ENCODE measurements at places on chromosomes 5 and 9.

DNA sequence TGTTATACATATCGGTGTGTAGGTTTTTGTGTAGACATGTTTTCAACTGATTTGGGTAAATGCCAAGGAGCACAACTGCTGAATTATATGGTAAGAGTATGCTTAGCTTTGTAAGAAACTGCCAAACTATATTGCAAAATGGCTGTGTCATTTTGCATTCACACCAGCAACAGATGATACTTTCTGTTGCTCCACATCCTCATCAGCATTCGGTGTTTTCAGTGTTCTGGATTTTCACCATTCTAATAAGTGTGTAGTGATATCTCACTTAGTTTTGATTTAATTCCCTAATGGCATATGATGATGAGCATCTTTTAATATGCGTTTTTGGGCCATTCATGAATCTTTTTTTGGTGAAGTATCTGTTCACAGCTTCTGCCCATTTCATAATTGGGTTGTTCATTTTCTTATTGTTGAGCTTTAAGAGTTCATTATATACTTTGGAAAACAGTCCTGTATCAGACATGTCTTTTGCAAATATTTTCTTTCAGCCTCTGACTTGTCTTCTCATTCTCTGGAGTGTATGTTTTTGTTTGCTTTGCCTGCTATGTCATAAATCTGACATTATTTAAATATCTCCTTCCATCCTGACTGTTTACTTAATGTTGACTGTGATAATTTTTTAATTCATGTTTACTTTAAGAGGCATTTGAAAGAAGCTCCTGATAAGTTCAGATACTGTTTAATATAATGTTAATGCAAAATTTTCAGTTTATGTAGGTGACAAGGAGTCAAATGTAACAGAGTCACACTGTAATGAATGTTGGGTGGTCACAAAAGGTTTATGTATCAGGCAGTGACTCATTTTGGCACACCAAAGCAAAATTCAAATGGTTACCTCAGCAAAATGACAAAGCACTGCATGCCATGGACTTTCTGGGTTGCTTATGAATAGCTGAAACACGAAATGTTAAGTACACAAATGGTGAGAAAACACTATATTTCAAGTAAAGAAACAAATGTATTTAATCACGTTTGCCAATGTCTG, 181.1 kb upstream of the DAB2 start:
- no peak for DNase-seq

GRCh38 chr5:63916786-63917185, 45.5 kb downstream of the HTR1A start:
- no peak for DNase-seq

- DNase-seq, result no peak
Measured at GRCh38 chr9:84867186-84867585, 197.7 kb downstream of the NTRK2 start.

DNA sequence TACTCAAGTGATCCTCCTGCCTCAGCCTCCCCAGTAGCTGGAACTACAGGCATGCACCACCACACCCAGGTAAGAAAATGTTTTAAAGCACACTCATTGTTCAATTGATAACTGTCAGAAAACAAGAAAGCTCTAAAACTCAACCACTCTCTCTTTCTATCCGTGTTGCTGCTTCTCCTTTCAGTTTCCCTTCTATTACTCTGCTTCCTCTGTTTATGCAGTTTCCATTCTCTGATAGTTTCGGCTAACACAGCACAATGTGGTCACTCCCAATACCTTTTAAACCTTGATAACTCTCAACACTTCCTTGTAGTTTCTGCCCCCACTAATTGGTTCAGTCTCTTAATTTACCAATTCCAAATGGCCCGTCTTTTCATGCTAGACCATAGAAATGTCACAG, 59.2 kb upstream of the NR4A3 start:
- no peak for DNase-seq

GRCh38 chr5:45604092-45604491, 92.1 kb downstream of the HCN1 start:
- DNase-seq, result no peak

- DNase-seq, result no peak
Measured at GRCh38 chr9:109846776-109847175, 66.8 kb downstream of the PALM2AKAP2 start.

- DNase-seq, result peak; percentile 90
Measured at GRCh38 chr5:150143350-150144245, 12.0 kb downstream of the PDGFRB start.

- DNase-seq, result no peak
Measured at GRCh38 chr5:177194268-177194667, 60.7 kb downstream of the NSD1 start.

- no peak for DNase-seq
Measured at GRCh38 chr5:6599739-6600138, 33.1 kb downstream of the NSUN2 start.

DNA sequence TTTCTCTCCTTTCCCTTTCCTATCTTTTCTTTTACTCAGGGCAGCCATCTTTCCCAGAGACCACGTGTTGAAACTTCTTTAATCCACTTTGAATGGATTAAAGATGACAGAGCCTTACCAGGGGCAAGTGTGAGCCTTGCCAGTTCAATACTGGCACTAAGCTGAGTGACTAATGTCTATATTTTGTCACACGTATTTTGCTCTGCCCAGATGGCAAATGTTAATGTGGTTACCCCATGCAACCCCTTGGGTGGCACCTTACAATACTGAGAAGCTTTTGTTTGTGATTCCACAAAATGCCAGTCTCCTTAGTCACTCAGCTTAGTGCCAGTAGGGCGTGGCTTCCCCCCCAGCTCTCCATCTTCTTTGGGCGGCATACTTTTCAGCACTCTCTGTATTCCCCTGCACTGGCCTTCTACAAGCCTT, 24.8 kb downstream of the ANXA1 start:
- DNase-seq, result no peak

DNA sequence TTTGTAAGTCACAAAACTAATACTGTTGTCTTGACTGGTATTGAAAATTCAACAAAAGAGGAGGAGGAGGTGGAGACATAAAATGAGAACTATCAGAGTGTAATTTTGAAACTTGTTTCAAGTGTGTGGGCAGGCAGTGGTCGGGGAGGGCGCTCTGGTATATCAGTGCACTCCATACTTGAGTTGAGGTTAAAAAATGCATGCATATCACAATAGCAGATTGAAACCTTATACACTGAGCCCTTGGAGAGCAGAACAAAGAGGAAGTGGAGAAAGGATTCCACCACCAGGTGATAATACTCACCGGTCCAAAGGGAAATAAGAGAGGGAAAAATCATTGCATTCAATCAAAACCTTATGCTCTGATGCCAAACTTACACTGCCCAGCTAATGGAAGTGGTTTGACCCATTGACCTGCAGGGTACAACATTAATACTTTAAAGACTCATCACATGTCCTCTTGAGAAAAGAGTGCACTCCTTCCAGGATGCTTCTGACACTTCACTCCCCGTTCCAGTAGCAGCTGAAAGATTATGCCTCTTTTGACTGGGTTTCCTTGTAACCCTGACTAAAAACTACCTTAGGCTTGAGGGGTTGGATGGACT, 79.5 kb upstream of the FAM169A start:
- no peak for DNase-seq

DNA sequence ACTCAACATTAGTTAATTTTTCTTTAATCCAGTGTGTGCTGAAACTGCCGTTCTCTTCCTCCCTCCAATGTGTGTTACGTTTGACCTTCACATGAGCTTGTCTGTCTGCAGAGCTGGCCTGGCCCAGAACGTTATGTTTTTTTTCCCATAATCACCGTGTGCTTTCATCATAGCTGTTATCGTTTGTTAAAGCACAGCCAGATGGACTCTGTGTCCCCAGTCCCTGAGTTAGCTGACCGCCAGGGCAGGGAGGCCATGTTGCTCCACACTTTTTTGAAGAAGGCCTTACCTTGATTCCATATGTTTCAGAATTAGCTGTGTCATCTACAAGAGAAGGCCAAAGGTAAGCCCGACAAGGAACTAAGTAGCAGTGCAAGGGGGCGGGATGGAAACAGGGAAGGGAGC, 55.7 kb downstream of the HSD17B3 start:
- no peak for DNase-seq

DNA sequence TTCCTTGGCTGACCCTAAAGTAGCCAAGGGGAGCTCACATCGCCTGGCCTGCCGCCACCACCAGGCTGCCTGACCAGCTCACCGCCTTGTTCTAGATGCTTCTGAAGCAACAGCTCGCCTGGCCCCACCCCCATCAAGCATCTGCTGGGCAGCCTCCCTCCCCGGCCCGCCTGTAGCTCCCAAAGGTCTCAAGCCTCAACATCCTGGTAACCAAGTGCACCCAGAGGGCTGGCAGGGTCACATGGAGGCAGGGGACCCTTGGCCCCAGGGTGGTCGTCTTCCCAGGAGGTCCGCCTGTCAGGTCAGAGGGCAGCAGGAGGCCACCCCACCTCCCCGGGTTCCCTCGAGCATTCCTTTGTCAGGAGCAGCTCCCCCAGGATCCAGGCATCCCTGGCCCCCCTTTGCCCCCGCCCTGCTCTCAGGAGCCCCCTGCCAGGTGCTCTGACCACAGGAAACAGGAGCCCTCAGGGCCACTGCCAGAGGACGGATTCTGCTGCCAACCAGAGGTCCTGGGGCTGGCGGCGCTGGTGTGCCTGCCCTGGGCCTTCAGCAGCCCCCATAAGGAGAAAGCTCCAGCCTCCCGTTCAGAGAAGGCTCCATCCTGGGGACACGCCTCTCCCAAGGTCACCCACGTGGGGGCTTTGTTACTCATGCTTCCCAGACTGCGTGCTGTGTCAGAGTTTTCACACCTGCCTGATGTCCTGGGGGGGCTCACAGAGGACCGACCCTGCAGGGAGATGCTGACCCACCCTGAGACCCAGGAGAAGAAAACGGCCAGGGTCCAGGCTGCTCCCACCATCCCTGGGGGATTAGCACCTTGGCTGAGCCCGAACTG, 3.5 kb upstream of the LRRC14B start:
- peak; percentile 16 for DNase-seq

DNA sequence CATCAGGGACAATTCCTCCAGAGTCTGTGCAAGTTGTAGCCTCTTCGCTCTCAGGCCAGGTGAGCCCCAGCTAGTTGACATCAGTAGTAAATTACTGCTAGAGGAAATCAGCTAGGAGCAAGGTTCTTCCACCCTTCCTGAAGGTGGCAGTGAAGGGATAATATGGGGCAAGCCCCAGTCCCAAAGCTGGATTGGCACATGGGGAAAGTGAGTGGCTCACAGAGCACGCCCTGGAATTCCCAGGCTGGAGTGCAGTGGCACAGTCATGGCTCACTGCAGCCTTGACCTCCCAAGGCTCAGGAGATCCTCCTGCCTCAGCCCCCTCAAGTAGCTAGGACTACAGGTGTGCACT, 82.1 kb downstream of the CYFIP2 start:
- DNase-seq, result no peak

DNA sequence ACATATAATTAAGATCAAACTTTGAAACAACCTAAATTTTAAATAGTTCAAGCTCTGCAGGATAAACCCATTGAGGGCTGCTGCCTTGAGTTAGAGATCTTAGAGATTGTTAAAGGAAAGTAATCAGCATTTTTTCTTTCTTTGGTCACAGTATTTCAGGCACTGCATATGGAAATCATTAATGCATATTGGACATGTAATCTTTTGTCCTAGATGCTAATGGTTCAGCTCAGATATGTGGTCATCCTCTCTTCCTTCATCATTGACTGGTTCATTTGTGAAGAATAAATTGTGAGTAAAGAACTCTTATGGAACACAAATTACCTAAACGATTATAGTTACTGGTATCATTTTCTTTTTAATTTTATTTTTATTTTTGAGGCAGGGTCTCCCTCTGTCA, 82.0 kb upstream of the PRLR start:
- DNase-seq, result no peak

DNA sequence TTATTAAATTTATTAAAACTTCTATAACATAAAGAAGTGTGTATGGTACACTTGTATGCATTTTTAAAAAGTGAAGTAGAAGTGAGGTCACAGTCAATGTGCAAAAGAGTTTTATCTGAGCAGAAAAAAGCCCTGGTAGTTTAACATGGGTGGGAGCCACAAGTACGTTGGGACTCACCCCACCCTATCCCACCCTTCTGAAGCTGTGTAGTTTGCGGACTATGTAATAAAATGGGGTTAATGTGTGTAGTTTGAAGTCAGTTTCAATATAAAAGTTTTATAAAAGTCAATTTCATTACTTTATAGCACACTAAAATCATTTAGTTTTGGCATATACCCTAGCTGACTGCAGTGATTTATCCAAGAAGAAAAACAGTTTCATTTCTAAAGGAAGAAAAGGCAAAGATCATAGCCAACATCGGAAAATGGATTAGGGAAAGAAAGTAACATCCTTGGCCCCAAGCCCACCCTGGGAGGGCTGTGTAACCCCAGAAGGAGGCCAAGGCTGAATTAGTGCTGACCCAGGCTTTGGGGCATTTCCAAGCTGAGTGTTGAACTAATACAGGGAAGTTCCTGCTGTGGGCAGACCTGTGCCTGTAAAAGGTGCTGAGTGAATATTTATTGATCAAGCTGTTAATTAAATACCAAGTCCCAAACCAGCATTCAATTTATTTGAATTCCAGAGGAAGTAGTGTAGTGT, 398.6 kb upstream of the ADAMTSL1 start:
- DNase-seq, result no peak
